ENCODE measurements at places on chromosomes 7 and 10.
A peak's percentile ranks its signal among the peaks of the same experiment; 100 is the strongest.

- DNase-seq = no peak
These were observed 738.8 kb upstream of the POT1 start for GRCh38 chr7:125668321-125668993.

GRCh38 chr7:103715376-103716120 lies 269.5 kb upstream of the SLC26A5 start:
- DNase-seq = no peak

GRCh38 chr10:33001908-33002492 lies 44.0 kb upstream of the ITGB1 start:
- no peak for DNase-seq

DNA sequence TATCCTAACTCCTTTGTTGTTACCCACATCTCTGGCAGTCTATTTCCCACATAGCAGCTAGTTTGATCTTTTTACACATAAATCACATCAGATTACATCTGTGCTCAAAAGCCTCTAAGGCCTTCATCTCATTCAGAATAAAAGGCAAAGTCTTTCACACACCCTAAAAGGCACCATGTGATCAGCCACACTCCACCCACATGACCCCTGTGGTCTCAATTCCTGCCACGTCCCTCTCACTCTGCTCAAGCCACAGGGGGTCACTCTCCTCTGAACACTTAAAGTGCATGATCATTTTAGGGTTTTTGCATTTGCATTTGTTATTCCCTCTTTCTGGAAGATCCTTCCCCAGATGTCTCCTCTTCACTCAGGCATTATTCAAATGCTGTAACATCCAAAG lies 30.8 kb downstream of the ELAPOR2 start:
- DNase-seq = no peak

DNA sequence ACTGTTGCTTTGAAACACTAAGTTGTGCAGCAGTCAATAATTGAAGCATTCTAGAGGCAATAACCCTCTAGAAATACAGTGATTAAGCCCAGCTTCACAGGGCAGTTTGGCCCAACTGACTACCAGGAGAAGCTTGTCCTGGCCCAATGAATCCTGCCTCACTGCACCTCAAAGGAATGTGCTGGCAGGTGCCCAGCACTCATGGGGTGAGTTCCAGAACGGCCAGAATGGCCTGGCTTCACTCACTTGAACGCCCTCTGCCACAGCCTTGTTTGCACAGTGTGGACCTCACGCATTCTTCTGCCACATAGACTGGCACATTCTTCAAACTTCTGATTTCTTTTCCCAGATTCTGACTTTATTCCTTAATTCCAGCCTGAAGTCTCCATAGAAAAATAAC lies 6.6 kb upstream of the ITIH2 start:
- no peak for DNase-seq

DNA sequence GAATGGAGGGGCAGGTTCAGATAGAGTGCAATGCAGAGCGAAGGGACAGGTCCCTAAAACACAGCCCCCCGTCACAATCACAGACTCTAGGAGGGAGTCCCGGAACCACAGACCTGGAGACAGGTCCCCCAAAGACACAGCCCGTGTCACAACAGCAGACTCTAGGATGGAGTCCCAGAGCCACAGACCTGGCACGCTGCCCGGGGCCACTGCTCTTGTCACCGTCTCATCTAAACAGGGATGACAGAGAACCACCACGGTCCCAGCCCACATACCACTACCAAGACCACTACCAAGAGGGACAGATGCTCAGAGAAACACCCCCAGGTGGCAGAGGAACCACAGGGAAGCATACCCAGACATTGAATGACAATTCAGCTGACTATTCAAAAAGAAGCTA lies 183.9 kb downstream of the TCERG1L start:
- no peak for DNase-seq

- no peak for DNase-seq
These were observed 327.1 kb downstream of the PRPF18 start for GRCh38 chr10:13913897-13914296.

GRCh38 chr7:1028775-1029636 lies 15.3 kb upstream of the GPR146 start:
- DNase-seq = peak; percentile 66

DNA sequence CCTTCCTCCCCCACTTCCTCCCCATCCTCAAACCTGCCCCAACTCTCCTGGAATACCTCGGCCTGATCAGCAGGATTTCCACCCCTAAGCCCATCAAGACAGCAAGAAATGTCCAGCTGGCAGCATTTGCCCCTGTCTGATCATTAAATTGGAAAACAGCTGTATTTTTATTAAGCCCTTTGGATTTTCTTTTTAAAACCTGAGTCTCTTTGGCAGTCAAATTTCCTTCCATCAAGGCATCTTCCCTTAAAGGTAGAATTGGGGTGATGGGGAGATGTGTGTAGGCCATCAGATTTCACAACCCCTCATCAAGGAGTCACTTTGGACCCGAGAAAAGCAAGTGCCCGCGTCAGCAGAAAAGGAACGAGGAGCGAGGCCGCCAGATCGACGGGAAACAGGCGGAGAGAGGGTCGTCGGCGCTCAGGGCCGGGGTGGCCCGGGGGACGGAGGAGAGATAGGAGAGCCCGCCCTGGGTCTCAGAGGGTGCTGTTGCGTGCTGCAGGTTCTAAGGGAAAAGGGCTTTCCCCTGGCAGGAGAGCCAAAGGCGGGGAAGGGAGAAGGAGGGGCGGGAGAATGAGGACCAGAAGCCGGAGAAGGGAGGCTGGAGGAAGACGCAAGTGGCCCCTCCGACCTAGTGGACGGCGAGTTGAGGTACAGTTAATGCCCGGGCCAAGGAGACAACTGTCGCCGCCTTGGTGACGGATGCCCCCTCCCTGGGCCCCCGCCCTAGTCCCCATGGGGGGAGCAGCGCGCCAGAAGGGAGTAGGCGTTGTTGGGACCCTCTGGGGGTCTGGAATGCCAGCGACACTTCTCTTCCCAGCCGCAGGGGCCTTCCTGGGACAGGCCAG lies 11.5 kb upstream of the GATA3 start:
- DNase-seq = no peak

DNA sequence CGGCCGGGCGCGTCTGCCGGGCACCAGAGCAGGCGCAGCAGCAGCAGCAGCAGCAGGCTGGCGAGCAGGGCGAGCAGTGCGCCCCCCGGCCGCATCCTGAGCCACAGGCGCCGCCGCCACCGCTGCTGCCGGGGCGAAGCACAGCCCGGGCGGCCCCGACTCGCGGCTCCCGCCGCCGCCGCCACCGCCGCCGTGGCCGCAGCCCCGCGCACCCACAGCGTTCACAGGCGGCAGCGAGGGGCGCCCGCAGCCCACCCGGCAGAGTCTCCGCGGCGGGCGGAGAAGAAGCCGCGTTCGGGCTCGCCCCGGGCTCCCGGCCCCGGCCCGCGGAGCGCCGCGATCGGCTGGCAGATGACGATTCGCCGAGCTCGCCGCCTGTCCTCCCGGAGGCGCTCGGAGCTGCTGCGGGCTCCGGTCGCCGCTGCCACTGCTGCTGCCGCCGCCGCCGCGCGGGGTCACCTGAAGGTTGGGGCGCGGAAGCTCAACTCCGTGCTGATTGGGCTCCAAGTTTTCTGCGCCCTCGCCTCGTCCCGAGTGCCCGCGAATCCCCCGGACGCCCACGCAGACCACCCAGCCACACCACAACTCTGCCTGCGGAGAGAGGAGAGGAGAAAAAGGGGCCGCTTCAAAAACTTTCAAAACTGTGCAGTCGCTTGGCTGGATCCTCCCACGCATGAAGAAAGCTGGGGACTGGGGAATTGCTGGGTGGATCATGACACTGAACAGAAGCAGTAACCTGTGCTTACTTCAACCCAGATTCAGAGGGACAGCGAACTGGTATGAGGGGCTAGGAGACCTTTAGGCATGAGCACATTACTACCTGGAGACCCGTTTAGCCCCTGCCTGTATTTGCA lies at the start of gene ST8SIA6:
TSS of gene ST8SIA6 (minus strand) at position 435 of the 854 bp plus-strand sequence. CDS start at position 95, 340 bp downstream.
- no peak for DNase-seq

GRCh38 chr10:132668048-132668394 lies 117.9 kb downstream of the NKX6-2 start:
- DNase-seq = no peak

DNA sequence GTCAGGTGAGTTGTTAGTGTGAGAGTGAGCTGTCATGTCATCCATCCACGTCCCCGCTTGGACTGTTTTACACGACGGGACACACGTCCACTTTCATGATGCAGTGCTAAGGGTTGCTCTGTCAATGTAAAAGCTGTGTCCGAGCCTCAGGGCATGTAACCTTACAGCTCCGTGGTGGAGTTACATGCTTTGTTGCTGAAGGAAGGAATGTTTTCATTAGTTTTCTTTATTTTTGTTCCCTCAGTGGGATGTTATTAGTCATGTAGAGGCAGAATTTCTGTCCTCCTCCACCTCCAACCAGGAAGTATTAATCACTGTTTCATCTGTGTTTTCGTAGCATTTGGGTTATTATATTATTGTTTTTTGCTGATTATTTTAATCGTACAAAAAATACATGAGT lies 88.6 kb downstream of the NRG3 start:
- no peak for DNase-seq

GRCh38 chr7:8590791-8591190 lies 157.4 kb downstream of the NXPH1 start:
- no peak for DNase-seq

DNA sequence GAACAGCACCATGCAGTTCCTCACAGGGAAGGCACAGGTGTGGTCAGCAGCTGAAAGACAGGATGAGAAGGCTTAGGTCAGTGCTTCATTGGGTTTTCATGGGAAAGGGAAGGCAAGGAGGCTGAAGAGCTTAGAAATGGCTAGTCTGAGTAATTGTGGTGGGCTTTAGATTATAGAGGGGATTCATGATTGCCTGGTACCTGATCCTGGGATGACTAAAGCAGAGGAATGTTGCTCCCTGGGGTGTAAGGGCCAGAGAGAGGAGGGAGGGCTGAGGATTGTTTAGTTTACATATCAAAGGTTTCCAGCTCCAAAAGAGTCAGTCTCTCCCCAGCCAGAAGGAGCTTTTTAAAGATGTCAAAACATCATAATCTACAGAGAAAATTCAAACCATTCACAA lies 396.3 kb upstream of the POM121L12 start:
- no peak for DNase-seq

- no peak for DNase-seq
These were observed 6.2 kb upstream of the TSPAN15 start for GRCh38 chr10:69445041-69445440.

GRCh38 chr10:101573885-101574753 lies 13.9 kb downstream of the POLL start:
- DNase-seq = no peak

DNA sequence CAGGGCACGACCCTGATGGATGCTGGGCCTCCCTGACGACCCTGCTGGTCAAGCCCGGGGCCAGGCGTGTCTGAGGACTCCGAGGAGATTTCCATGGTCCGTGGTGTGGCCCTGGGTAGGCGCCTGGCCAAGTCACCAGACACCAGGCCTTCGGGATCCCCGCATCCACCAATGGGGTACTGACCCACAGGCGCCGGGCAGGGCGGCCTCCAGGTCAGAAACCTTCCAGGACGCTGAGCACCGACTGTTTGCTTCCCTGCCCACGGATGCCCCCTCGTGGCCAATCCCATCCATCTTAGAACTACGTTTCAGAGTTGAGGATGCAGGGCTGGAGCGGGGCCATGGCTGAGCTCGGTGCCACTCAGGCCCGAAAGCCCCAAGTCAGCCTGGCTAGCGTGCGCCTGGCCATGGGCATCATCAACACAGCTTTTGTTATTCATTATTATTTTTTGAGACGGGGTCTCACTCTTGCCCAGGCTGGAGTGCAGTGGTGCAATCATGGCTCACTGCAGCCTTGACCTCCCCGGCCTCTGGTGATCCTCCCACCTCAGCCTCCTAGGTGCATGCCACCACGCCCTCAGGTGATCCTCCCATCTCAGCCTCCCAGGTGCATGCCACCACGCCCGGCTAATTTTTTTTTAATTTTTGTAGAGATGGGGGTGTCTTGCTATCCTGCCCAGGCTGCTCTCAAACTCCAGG lies 7.1 kb upstream of the AMZ1 start:
- peak; percentile 74 for DNase-seq

- no peak for DNase-seq
These were observed 680.4 kb upstream of the FOXK1 start for GRCh38 chr7:4001742-4002141.

- DNase-seq = no peak
These were observed 654.1 kb downstream of the NRG3 start for GRCh38 chr10:82529062-82529461.

GRCh38 chr7:134307320-134307719 lies 9.4 kb downstream of the SLC35B4 start:
- no peak for DNase-seq

- DNase-seq = no peak
These were observed 97.1 kb downstream of the VOPP1 start for GRCh38 chr7:55474944-55475854.

- DNase-seq = no peak
These were observed 811.2 kb downstream of the TYW1 start for GRCh38 chr7:67807826-67808225.

DNA sequence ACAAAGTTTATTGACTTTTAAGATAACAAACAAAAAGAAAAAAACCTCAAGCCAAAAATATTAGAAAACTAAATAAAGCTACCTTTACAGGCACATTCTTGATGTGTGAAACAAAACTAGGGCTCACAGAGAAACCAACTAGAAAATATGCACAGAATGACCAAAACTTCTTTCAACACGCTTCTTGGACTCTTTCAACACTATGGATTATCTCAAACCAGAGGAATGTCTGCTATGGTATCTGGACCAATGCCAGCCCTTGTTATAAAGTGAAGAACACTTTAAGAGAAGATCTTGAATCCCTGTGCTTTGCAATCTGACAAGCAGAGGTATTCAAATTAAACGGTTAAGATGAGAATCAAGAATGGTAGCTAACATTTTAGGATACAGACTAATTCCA lies 76.6 kb downstream of the DNAJC1 start:
- no peak for DNase-seq

DNA sequence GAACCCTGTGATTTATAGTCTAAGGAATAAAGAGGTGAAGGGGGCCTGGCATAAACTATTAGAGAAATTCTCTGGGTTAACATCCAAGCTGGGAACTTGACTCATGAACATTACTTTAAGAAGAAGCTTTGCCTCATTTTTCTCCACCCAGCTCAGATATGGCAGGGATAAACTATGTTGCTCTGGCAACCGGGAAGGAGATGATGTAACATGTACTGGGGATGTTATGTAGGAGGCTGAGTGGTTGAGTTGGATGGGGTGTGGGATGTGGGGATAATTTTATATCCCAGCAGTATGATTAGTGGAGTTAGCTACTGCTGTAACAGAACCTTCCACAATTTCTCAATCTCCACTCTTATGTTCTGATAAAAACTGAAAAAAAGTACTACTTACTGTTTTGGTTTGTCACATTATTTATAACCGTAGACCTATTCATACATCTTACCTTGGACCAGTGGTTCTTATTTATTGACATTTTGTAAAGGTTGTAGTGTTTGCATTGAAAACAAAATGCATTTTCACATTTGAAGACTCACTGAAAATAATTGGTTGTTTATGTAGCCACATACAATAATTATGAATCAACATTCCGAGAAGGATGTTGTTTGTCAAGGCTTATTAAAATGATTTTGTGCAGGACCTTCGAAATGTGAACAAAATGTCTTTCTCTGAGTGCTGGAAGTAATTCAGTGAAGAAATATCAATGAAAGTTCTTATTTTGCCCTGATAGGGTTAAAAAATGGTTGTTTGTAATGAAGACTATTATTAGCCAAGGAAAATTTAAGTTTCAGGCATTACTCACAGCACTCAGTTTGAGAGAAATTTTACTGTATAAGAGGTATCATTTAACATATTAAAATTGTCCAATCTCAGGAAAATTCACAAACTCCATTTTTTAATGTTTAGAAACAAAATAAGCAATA lies 1.3 kb downstream of the OR2F2 start:
- DNase-seq = no peak
